ENCODE measurements at places on chromosomes 3 and 15.

DNA sequence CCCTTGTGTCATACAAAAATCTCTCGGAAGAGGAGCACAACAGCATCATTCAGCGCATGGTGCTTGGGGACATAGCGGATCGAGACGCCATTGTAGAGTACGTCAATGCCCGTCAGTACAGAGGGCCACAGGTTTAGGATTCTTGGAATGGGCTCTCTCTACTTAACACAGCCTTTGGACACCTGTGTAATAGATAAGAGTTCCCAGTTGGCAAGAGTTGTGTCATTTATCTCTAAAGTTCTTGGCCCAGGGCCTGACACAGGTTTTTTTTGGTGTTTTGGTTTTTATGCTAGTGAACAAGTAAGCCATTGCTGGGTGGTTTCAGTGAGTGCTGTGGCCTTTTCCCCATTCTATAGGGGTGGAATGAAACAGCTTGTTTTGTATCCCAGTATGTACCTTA is 54.1 kb downstream of the SNRK start:
- DNase-seq, result no peak

DNA sequence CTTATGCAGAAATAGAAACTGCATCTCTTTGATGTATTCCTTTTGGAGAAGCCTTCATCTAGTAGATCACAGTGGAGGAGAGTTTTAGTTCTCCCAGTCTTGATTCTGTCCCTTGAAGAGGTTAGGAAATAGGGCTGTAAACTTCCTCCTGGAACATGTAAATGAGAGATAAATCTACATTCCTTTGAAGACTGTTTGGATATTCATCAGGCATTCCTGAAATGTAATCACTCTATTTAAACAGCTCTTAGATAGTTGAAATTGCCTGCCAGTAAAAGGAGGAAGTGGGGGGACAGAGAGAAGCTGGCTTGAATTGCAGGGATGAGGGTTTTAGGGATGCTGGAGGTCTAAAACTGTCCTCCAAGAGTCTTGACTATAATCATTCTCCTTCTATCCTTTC is 254.3 kb upstream of the LRRC3B start:
- no peak for DNase-seq

- DNase-seq, result no peak
Observed at GRCh38 chr15:47399100-47399499, 318.2 kb upstream of the SEMA6D start.

DNA sequence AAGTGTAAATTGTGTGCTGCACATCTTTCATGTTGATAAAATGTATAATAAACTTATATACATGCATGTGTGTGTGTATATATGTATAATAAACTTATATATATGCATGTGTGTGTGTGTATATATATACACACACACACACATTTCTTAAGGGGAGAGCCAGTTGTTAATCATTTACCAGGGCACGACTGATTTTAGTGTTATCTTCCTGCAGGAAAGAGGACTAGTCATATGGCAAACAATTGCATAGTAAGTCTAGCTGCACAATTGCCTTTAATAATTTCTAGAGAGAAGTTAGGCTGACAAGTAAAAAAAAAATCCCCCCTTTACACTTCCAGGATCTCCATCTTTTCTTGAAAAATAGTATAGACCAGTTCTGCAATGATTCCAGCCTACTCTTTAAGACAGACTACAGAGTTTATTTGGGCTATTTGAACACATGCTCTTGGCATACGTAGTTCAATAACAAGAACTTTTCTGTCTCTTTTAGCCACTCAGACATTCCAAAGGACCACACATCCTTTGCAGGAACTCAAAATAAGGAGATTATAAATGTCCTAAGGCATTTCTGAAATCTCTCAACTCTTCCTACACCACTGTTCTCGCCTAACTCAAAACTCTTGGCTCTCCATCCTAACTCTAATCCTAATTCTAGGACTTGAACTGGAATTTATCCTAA is 163.6 kb upstream of the SETMAR start:
- DNase-seq, result no peak

- no peak for DNase-seq
Observed at GRCh38 chr3:111763001-111763471, 96.0 kb upstream of the PHLDB2 start.

GRCh38 chr15:89375093-89376005 is 40.7 kb upstream of the POLG start:
- DNase-seq, result no peak

DNA sequence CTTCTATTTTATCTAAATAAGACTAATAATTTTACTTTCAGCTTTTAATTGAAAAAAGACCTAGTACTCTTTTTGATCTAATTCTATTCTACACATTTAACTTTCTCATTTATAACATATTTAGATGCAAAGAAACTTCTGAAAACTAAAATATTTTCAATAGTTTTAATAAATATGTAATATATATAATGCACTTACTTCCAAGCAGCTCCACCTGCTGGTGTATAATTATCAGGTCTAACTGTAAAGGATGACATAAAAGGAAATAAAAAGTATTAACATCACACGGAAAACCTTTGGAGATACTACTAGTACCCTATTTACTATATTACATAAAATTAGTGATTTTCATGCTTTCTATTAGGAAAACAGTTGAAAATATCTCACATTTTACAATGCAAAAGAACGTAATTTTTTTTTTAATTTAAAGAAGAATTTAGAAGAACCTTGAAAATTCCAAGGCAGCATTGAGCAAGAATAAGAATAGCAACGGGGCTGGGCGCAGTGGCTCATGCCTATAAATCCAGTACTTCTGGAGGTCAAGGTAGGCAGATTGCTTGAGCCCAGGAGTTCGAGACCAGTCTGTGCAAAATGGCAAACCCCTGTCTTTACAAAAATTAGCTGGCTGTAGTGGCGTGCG is 10.2 kb downstream of the PLSCR5 start:
- no peak for DNase-seq

- no peak for DNase-seq
Observed at GRCh38 chr3:33001889-33002288, 50.4 kb downstream of the CCR4 start.

DNA sequence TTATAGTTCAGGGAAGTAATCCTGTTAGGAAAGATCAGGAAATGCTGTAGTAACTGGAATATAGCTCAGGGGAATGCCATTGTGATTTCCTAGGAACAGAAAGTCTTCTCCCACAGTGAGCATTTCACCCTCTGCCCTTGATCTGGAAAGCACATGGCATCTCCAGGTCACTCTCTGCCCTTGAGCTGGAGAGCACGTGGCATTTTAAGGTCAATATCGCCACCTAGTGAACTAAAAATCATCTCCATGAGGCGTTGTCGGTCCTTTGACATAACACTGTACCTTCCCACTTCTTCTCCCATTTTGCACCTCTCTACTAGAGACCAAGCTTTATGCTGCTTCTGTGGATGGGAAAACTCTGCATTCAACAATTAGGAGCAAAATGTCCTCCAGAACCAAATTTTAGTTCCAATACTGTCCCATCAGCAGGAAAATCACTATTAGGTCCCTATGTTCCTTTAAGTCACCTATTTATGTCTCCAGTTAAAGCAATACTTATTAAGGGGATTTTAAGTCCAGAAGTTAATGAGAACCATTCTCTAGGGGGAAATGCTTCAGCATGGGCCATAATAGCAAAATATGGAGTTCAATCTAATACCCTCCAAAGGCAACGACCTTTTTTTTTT is 54.7 kb upstream of the GK5 start:
- DNase-seq, result peak; percentile 2
